Ovary (tissue), 10 donors: ENCODE measurements at places on chromosomes 4 and X. TPM values are rescaled to one million over a fixed set of nuclear protein-coding genes. Genes with fewer than 3 reads are reported as not detected.

GRCh38 chr4:56424697-56425514 is 10.5 kb downstream of the PPAT start:
- no peaks in the 10 kb centered on the region for H3K36me3 ChIP-seq
- no peaks in the 10 kb centered on the region for H3K4me1 ChIP-seq
- H3K4me3 ChIP-seq, result no peak overlapping the region
- no peak for DNase-seq
- no peak overlapping the region for H3K27ac ChIP-seq

DNA sequence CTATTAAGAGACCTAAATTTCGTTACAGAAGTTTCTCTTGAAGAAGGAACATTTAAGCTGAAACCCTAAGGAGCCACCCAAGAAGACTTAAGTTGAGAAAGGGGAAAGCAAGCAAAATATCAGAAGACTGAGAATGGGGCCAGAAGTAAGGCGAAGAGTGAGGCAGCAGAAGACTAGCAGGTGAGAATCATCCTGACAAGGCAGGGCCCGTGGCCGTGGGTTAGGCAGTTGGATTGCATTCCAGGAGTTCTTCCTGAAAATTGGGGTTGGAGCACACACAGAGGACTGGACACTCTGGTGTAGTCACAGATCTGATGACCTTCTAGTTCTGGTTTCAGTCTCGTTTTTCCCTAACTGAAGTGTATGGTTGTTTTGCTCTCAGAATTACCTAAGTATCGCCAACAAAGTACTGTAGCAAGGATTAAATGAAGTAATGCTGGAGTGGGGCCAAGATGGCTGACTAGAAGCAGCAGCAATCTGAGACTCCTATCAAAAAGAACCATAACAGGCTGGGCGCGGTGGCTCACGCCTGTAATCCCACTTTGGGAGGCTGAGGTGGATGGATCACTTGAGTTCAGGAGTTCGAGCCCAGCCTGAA is 94.4 kb upstream of the GUCY1A1 start:
- H3K4me1 ChIP-seq, result no peaks in the 10 kb centered on the region
- no peak for DNase-seq
- H3K4me3 ChIP-seq, result no peak overlapping the region

DNA sequence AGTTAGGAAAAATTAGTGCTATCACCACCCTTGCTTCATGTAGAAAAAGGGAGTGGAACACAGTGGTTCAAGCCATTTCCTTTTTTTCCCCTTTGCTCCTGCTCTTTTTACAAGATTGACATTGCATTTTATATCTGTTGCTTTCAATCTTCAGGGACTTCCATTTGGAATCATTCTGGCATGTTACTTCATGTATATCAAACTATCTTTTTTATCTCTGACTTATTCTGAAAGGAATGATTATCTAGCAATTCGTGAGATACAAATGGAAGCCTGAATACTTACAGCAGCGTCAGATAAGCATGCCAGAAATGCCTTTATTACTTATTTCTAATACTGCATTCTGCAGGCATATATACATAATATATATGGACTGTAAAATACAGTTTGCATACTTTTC is 20.4 kb downstream of the ADGRL3 start:
- no peak overlapping the region for H3K27ac ChIP-seq
- H3K4me3 ChIP-seq, result no peak overlapping the region
- no peaks in the 10 kb centered on the region for H3K36me3 ChIP-seq
- H3K27me3 ChIP-seq, result no peaks in the 10 kb centered on the region

GRCh38 chr4:53064609-53065008 is 202.5 kb downstream of the RASL11B start:
- no peak overlapping the region for H3K27ac ChIP-seq
- no peaks in the 10 kb centered on the region for H3K27me3 ChIP-seq
- no peaks in the 10 kb centered on the region for H3K36me3 ChIP-seq

- no peaks in the 10 kb centered on the region for H3K36me3 ChIP-seq
- H3K4me3 ChIP-seq, result no peak overlapping the region
- H3K4me1 ChIP-seq, result no peaks in the 10 kb centered on the region
- DNase-seq, result no peak
- no peaks in the 10 kb centered on the region for H3K27me3 ChIP-seq
These were observed 280.7 kb downstream of the ASMT start for GRCh38 chrX:1895583-1895982.

Gene ALB
- total RNA-seq, result not detected

Gene TBX22
- total RNA-seq, result not detected

Gene ATRX
- 111 TPM for total RNA-seq
